Activated naive CD8-positive, alpha-beta T cell treated with anti-CD3 and anti-CD28 coated beads for 36 hours (primary cell): ENCODE measurements at places on chromosomes 3 and 15. TPM values are rescaled to one million over a fixed set of nuclear protein-coding genes. Genes with fewer than 3 reads are reported as not detected.

DNA sequence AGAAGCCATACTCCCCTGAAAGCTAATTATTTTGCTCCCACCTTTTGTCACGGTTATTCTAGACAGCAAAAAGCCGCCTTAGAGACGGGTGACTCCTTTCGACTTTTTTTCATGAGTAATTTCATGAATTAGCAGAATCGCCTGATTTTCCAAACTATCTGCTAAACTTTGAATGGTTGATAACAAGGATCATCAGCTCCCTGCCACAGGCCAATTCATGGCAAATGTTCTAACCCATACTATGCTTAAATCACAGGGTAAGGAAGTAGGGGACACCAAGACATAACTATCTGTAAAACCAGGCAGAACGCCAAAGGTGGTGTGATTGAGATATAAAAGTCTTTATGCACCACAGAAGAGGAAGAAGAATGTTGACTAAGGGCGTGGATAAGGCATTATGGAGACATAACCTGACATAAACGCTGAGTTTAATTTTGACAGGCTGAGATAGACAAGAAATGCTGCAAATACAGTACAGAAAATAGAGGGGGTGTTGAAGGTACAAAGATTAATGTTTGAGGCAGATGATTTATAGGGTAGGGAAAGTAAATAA lies 891 bp upstream of the DMXL2 start:
- H3K27me3 ChIP-seq, result peaks cover 14% of the 10 kb centered on the region
- no peak overlapping the region for H3K27ac ChIP-seq
- H3K4me1 ChIP-seq, result peaks cover 28% of the 10 kb centered on the region
- H3K36me3 ChIP-seq, result no peaks in the 10 kb centered on the region
- H3K4me3 ChIP-seq, result peak overlapping the region; percentile 87
- DNase-seq, result no peak

LIPH gene
- not detected for total RNA-seq

DNA sequence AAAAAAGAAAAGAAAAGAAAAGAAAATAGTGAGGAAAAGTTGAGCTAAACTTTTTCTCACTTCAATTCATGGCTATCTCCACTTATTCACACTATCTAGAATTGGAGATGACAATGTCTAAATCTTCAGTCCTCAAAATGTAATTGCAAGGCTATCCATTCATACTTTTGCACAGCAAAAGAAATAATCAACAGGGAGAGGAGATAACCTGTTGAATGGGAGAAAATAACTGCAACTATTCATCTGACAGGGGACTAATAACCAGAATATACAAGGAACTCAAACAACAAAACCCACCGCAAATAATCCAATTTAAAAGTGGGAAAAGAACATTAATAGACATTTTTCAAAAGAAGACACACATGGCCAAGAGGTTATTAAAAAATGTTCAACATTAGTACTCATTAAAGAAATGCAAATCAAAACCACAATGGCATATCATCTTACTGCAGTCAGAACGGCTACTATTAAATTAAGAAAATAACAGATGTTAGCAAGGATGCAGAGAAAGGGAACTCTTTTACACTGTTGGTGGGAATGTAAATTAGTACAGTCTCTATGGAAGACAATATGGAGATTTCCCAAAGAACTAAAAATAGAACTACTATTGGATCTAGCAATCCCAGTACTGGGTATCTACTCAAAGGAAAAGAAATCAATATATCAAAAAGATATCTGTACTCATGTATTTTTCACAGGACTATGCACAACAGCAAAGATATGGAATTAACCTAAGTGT lies 73.5 kb upstream of the PPIB start:
- no peak overlapping the region for H3K27ac ChIP-seq
- no peak overlapping the region for H3K4me3 ChIP-seq
- no peak for DNase-seq
- H3K4me1 ChIP-seq, result peaks cover 44% of the 10 kb centered on the region

DNA sequence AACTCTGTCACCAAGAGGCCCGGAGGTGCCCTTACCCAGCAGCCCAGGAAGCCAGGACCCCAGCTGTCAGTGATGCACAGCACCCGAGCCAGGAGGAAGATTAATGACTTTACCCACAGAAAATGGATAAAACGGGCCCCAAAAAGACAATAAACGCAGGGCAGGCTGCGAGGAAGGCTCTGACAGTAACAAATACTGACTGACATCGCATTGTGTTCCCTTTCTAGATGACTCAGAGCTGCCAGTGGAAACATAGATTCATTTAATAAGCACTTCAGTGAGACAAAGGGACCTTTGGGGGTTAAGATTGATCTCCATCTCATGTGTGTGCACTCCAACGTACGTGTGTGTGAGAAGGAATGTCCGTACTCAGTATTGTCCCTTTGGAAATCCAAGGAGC lies 225.3 kb upstream of the PPP2R3A start:
- H3K36me3 ChIP-seq, result no peaks in the 10 kb centered on the region
- H3K27me3 ChIP-seq, result peaks cover 11% of the 10 kb centered on the region
- H3K4me3 ChIP-seq, result no peak overlapping the region
- no peak for DNase-seq
- H3K4me1 ChIP-seq, result no peaks in the 10 kb centered on the region

ABI3BP gene
- total RNA-seq, result 0.14 TPM

DNA sequence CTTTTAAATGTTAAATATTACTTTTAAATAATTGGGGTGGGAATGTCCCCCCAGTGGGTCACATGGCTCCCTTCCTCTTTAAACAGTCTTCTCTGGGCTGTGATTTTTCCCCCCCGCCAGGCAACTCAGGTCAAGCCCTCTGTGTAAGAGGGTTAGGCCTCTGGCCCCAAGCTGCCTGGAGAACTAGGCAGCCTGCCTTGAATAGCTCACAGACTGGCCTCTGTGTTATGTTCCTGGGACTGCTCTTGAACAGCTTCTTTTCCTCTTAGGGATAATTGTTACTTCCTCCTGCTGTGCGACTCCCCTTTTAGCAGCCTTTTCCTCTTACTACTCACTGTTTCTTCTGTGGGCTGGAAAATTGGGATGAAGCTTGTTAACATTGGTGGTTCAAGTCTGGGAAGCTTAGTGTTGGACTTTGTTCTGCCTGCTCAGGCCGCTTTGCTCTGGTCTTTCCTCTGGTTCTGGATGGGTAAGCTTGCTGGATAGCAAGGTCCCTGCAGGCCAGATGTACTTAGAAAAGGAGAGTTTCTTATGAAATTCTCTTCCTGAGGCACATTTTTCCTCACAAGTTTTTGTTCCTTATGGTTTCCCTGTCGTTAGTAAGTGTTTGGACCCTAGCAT lies 2.2 kb downstream of the TEX264 start:
- H3K4me3 ChIP-seq, result peak overlapping the region; percentile 71
- no peak for DNase-seq
- H3K36me3 ChIP-seq, result peaks cover 18% of the 10 kb centered on the region
- H3K27me3 ChIP-seq, result no peaks in the 10 kb centered on the region

- H3K36me3 ChIP-seq, result no peaks in the 10 kb centered on the region
- no peak for DNase-seq
- H3K27me3 ChIP-seq, result peaks cover 3% of the 10 kb centered on the region
- no peak overlapping the region for H3K4me3 ChIP-seq
- no peaks in the 10 kb centered on the region for H3K4me1 ChIP-seq
Observed at GRCh38 chr15:68610825-68611224, 32.0 kb downstream of the CORO2B start.

CCRL2 gene
- 3.4 TPM for total RNA-seq

- H3K36me3 ChIP-seq, result peaks cover 33% of the 10 kb centered on the region
- peaks cover 15% of the 10 kb centered on the region for H3K4me1 ChIP-seq
- H3K27me3 ChIP-seq, result no peaks in the 10 kb centered on the region
- no peak overlapping the region for H3K27ac ChIP-seq
- DNase-seq, result no peak
Observed at GRCh38 chr3:142450189-142450588, 2.4 kb upstream of the XRN1 start.

CAMK1 gene
- total RNA-seq, result 24.8 TPM

DNA sequence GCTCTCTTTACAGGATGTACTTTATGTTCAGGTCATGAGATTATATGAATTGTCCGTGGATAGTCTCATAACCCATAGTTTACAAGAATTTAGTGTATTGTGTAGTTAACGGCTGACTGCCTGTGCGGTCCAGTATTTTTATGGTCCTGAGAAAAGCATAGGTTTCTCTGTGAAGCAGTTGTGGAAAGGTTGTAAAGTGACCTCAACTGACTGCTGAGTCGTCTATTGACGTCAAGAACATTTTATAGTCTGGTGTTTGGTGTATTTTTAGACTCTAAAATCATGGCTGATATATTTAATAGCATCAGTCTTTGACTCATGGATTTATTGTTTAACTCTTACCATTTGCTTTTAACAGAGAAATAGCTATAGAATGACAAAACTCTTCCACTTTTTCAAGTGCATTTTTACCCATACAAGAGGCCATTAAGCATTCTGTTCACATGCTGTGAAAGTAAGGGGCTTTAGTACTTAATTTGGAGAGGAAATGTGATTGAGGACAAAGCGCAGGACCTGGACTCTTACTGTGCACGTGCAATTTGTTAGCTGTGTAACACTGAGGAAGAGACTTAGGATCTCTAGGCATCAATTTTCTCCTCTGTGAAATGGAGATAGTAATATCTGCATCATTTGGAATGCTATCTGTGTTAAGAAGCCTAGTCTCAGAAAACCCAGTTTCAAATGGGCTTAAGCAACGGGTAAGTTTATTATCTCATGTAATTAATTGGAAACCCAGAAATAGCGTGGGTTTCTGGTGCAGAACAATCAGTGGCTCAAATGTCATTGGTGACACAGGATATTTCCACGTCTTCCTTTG lies 240.8 kb downstream of the NFKBIZ start:
- H3K4me3 ChIP-seq, result no peak overlapping the region
- DNase-seq, result no peak
- H3K36me3 ChIP-seq, result no peaks in the 10 kb centered on the region
- H3K4me1 ChIP-seq, result peaks cover 43% of the 10 kb centered on the region
- no peak overlapping the region for H3K27ac ChIP-seq

ROPN1 gene
- total RNA-seq, result not detected

GRCh38 chr3:123275691-123276090 lies 73.9 kb downstream of the SEC22A start:
- no peak for DNase-seq
- H3K27ac ChIP-seq, result no peak overlapping the region
- peaks cover 12% of the 10 kb centered on the region for H3K36me3 ChIP-seq
- no peaks in the 10 kb centered on the region for H3K27me3 ChIP-seq

- no peak overlapping the region for H3K4me3 ChIP-seq
- H3K27ac ChIP-seq, result no peak overlapping the region
- DNase-seq, result no peak
- peaks cover 29% of the 10 kb centered on the region for H3K4me1 ChIP-seq
- H3K27me3 ChIP-seq, result no peaks in the 10 kb centered on the region
- H3K36me3 ChIP-seq, result peaks cover 55% of the 10 kb centered on the region
Observed at GRCh38 chr3:13407475-13407874, 12.6 kb downstream of the NUP210 start.

GRCh38 chr3:73383470-73384049 lies 241.2 kb downstream of the PDZRN3 start:
- DNase-seq, result no peak
- H3K27ac ChIP-seq, result no peak overlapping the region
- H3K36me3 ChIP-seq, result no peaks in the 10 kb centered on the region
- no peaks in the 10 kb centered on the region for H3K27me3 ChIP-seq
- H3K4me3 ChIP-seq, result no peak overlapping the region
- H3K4me1 ChIP-seq, result no peaks in the 10 kb centered on the region

GRCh38 chr15:48031973-48032372 lies 88.8 kb upstream of the SLC24A5 start:
- no peaks in the 10 kb centered on the region for H3K4me1 ChIP-seq
- H3K27ac ChIP-seq, result no peak overlapping the region
- H3K27me3 ChIP-seq, result peaks cover 11% of the 10 kb centered on the region
- no peak for DNase-seq
- H3K4me3 ChIP-seq, result no peak overlapping the region

SERINC4 gene
- total RNA-seq, result 0.14 TPM

- peaks cover 51% of the 10 kb centered on the region for H3K27me3 ChIP-seq
- no peak for DNase-seq
- no peaks in the 10 kb centered on the region for H3K4me1 ChIP-seq
- H3K36me3 ChIP-seq, result peaks cover 2% of the 10 kb centered on the region
- H3K27ac ChIP-seq, result no peak overlapping the region
Observed at GRCh38 chr15:100373120-100373896, 31.5 kb upstream of the ADAMTS17 start.

DNA sequence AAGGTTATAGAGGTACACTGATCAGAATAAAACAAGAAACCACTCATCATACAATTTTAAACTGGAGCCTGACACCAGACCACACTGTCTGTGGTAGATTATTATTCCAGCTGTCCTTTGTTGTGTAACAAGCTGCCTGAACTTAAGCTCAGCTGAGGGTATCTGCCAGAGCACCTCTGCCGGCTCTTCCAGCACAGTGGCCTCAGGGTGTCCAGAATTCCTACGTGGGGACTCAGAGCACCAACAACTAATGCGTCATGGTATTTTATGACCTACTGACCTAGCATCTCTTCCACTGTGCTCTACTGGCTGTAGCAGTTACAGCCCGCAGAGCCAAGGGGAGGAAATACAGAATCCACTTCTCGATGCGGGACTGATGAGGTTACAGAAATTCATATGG lies 15.6 kb upstream of the RAF1 start:
- H3K27ac ChIP-seq, result no peak overlapping the region
- H3K4me3 ChIP-seq, result no peak overlapping the region
- H3K36me3 ChIP-seq, result no peaks in the 10 kb centered on the region
- H3K4me1 ChIP-seq, result peaks cover 11% of the 10 kb centered on the region
- H3K27me3 ChIP-seq, result no peaks in the 10 kb centered on the region

PAK6 gene
- total RNA-seq, result 0.35 TPM

CYP1A2 gene
- total RNA-seq, result not detected

- peaks cover 15% of the 10 kb centered on the region for H3K4me1 ChIP-seq
- H3K36me3 ChIP-seq, result peaks cover 12% of the 10 kb centered on the region
- no peak for DNase-seq
- peak overlapping the region; percentile 22 for H3K27ac ChIP-seq
Observed at GRCh38 chr15:42218953-42219592, 11.0 kb upstream of the VPS39 start.

GRCh38 chr3:141294848-141295247 lies 63.2 kb downstream of the PXYLP1 start:
- H3K27ac ChIP-seq, result peak overlapping the region; percentile 69
- peak overlapping the region; percentile 27 for H3K4me3 ChIP-seq
- no peaks in the 10 kb centered on the region for H3K27me3 ChIP-seq
- peaks cover 17% of the 10 kb centered on the region for H3K4me1 ChIP-seq
- H3K36me3 ChIP-seq, result peaks cover 26% of the 10 kb centered on the region

DNA sequence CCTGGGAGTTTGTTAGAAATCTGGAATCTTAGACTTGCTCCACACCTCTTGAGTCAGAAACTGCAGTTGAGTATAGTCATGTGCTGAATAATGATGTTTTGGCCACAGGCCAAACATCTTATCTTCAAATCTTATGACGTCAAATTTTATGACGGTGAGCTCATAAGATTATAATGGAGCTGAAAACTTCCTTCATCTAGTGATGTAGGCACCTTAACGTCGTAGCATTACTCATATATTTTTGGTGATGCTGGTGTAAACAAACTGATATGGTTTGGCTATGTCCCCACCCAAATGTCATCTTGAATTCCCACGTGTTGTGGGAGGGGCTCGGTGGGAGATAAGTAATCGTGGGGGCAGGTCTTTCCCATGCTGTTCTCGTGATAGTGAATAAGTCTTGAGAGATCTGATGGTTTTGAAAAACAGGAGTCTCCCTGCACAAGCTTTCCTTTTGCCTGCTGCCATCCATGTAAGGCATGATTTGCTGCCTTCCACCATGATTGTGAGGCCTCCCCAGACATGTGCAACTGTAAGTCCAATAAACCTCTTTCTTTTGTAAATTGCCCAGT lies 268.0 kb upstream of the PROK2 start:
- H3K4me1 ChIP-seq, result no peaks in the 10 kb centered on the region
- no peaks in the 10 kb centered on the region for H3K36me3 ChIP-seq
- no peak overlapping the region for H3K4me3 ChIP-seq
- DNase-seq, result no peak
- H3K27me3 ChIP-seq, result no peaks in the 10 kb centered on the region

- no peaks in the 10 kb centered on the region for H3K4me1 ChIP-seq
- no peaks in the 10 kb centered on the region for H3K36me3 ChIP-seq
- no peak overlapping the region for H3K27ac ChIP-seq
- no peaks in the 10 kb centered on the region for H3K27me3 ChIP-seq
- H3K4me3 ChIP-seq, result no peak overlapping the region
- no peak for DNase-seq
Observed at GRCh38 chr3:191393146-191393545, 62.8 kb upstream of the UTS2B start.

FEZF2 gene
- total RNA-seq, result not detected
